Natural killer cell treated with Interleukin-12 subunit alpha and Interleukin-12 subunit beta and Interleukin-15 and Interleukin-18, amount 100 ng/mL, for 72 hours (primary cell): ENCODE measurements at places on chromosomes 11 and 22.

DNA sequence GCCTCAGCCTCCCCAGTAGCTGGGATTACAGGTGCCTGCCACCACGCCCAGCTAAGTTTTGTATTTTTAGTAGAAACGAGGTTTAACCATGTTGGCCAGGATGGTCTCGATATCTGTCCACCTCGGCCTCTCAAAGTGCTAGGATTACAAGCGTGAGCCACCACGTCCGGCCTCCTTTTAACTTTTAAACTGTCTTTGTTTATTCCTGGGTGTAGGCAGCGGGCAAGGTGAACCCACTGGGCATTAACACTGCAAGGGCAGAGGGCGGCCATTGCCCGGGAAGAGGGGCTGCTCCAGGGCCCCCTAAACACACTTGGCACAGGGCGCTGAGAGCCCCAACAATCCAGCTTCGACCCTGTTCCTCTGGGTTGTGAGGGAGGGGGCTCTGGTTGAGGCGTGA, 693.6 kb downstream of the BRD1 start:
- DNase-seq = no peak
- H3K36me3 ChIP-seq = no peaks in the 10 kb centered on the region
- no peak overlapping the region for H3K27ac ChIP-seq
- no peak overlapping the region for H3K4me3 ChIP-seq
- no peaks in the 10 kb centered on the region for H3K4me1 ChIP-seq

- H3K4me1 ChIP-seq = peaks cover 19% of the 10 kb centered on the region
- DNase-seq = no peak
- H3K27ac ChIP-seq = peak overlapping the region; percentile 41
- H3K4me3 ChIP-seq = peak overlapping the region; percentile 79
- peaks cover 28% of the 10 kb centered on the region for H3K27me3 ChIP-seq
- no peaks in the 10 kb centered on the region for H3K36me3 ChIP-seq
Observed at GRCh38 chr22:19290400-19291217, 910 bp downstream of the CLTCL1 start.

DNA sequence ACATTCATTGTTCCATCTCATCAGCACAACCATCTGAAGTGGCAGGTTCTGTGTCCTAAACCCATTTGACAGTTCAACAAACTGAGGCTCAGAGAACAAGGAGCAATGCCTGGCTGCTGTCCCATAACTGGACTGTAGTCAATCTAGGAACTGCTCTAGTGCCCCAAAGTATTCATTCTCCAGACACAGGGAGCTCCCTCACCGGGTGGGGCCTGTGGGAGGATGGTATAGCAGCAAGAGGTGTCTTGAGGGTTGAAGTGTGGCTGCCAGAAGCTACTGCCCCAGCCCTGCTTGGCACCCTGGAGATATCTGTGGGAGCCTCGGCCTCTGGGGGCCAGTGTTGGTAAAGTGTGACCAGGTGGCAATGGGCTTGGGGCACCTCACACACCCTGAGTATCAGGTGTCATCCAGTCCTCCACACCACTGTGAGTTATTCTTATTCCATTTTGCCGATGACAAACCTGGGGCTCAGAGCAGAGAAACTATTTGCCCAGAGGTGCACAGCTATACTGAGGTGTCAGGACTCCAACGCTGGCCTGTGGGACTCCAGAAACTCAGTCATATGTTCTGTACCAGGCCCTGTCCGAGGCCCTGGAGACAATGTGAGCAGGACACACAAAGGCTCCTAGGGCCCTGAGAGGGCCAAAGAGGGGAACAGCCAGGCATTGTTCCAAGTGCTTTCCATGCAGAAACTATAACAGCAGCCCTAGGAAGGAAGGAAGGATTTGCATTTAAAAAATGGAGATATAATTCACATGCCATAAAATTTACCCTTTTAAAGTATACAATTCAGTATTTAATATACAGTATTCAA, 46.0 kb upstream of the KLHL35 start:
- no peaks in the 10 kb centered on the region for H3K27me3 ChIP-seq
- peak overlapping the region; percentile 18 for H3K27ac ChIP-seq
- peaks cover 18% of the 10 kb centered on the region for H3K4me1 ChIP-seq
- DNase-seq = no peak

DNA sequence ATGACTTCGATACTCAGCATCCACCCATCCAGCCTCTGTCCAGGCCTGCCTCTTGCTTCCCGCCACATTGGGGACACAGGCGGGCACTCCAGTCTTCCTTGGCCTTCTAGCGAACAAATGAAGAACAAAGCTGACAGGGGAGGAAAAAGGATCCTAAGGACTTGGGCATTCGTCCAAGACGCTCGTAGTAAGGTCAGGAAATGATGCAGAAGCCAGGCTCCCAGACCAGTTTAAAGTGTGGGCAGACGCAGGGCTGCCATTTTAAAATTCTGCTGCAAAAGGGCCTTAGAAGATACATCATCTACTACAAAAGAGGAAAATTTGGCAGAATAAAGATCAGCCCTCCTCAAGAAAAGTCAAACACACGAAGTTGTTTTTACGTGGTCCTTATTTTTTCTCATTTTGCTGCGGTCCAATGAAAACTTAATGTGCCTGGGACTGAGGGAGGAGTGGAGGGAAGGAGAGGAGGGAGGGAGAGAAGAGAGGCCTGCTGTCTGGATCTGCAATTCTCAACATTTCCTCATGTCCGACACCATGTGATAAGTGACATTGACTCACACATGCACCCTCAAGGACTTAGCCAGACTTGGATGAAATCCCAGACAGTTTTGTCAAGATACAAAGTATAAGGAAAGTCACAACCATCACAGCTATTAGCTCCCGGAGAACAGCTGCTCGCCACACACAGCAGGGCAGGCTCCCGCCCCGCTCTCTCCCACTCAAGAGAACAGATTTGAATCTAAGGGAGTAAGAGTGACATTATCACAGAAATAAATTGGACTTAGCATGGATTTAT, 5.7 kb downstream of the DNAL4 start:
- H3K4me1 ChIP-seq = peaks cover 4% of the 10 kb centered on the region
- H3K27ac ChIP-seq = no peak overlapping the region
- H3K4me3 ChIP-seq = no peak overlapping the region
- H3K36me3 ChIP-seq = no peaks in the 10 kb centered on the region

- no peak overlapping the region for H3K27ac ChIP-seq
- H3K4me1 ChIP-seq = peaks cover 2% of the 10 kb centered on the region
- H3K36me3 ChIP-seq = no peaks in the 10 kb centered on the region
- peaks cover 10% of the 10 kb centered on the region for H3K27me3 ChIP-seq
Observed at GRCh38 chr11:70612459-70613141, 214.3 kb downstream of the CTTN start.

DNA sequence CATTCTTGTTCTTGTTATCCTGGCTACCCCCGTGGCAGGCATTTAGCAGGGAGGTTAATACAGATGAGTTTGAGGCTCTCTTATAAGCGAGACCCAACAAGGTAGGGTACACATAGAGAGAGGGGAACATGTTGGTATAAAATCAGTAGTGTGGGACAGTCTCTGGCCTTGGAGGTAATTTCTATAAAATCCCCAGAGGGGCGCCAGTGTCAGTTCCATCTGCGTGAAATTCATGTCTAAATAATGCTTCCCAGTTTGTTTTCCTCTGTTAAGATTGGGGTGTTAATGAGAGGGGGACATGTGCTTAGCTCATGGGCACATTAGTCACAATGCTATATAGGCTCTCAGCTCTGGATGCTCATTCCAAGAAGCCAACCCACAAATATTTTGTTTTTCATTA, 150.7 kb downstream of the MYO18B start:
- H3K27me3 ChIP-seq = peaks cover 38% of the 10 kb centered on the region
- DNase-seq = no peak
- H3K27ac ChIP-seq = no peak overlapping the region
- H3K36me3 ChIP-seq = no peaks in the 10 kb centered on the region

- no peak overlapping the region for H3K4me3 ChIP-seq
- H3K4me1 ChIP-seq = no peaks in the 10 kb centered on the region
- no peak overlapping the region for H3K27ac ChIP-seq
- no peak for DNase-seq
Observed at GRCh38 chr11:93577286-93577685, 34.1 kb upstream of the SMCO4 start.

DNA sequence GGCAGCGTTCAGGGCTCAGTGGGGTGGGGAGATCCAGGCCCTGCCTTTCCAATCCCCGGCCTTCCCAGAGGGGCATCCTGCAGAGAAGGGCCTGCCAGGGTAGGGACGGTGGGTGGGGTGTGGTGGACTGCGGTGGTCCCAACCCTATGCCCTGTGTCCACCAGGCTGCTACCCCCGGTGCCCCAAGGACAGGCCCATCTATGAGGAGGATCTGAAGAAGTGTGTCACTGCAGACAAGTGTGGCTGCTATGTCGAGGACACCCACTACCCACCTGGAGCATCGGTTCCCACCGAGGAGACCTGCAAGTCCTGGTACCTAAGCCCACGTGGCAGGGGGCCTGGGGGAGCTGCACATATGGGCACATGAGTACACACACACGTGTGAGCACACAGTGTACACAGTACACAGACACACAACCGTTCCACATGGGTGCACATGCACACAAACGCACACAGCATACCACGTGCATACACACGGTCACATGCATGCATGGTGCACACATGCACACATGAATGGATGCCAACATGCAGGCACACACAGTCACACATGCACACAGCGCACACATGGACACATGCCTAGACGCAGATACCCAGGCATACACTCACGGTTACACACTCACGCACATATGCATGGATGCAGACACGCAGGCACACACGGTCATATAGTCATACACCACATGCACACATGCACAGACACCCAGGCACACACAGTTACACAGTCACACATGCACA, 16.1 kb downstream of the MUC2 start:
- no peak overlapping the region for H3K27ac ChIP-seq
- DNase-seq = no peak
- peaks cover 12% of the 10 kb centered on the region for H3K4me1 ChIP-seq

DNA sequence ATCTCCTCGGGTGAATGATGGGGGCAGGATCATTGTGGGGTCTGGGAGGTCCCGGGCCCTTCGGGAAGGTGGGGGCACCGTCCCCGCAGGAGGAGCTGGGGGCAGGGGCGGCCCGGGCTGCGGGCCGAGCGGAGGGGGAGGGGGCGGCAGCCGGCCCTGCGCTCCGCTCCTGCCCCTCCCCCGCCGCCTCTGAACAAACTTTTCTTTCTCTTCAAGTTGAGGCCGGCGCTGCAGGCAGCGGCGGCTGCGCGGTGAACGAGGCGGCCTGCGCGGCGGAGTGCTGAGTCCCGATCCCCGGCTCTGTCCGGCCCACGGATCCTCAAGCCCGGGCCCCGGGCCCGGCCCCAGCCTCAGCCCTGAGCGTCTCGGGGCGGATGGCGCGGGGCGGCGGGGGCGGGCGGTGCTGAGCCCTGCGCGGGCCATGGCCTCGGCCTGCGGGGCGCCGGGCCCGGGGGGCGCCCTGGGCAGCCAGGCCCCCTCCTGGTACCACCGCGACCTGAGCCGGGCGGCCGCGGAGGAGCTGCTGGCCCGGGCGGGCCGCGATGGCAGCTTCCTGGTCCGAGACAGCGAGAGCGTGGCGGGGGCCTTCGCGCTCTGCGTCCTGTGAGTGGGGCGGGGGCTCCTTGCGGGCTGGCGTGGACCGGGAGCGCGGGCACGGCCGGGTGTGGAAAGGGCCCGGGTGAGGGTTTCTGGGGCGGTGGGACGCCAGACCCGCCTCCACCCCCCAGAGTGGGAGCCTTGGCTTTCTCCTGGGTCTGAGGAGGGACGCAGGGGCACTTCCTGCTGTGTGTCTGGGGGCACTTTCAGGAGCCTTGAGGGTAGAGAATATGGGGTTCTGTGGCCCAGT, at the start of gene INPPL1:
Gene INPPL1, plus strand, starts transcription at position 204 of the 847 bp plus-strand sequence. Its CDS starts 218 bp downstream, at position 422.
- peak within 1 kb of the TSS; percentile 93 for H3K4me3 ChIP-seq
- peak; percentile 63 for DNase-seq
- H3K36me3 ChIP-seq = no peaks in the 10 kb centered on the region
- H3K4me1 ChIP-seq = peaks cover 29% of the 10 kb centered on the region
- H3K27me3 ChIP-seq = no peaks in the 10 kb centered on the region

- no peaks in the 10 kb centered on the region for H3K4me1 ChIP-seq
- H3K4me3 ChIP-seq = no peak overlapping the region
- DNase-seq = no peak
- H3K36me3 ChIP-seq = no peaks in the 10 kb centered on the region
- no peaks in the 10 kb centered on the region for H3K27me3 ChIP-seq
Observed at GRCh38 chr11:82458761-82459160, 274.9 kb downstream of the FAM181B start.

DNA sequence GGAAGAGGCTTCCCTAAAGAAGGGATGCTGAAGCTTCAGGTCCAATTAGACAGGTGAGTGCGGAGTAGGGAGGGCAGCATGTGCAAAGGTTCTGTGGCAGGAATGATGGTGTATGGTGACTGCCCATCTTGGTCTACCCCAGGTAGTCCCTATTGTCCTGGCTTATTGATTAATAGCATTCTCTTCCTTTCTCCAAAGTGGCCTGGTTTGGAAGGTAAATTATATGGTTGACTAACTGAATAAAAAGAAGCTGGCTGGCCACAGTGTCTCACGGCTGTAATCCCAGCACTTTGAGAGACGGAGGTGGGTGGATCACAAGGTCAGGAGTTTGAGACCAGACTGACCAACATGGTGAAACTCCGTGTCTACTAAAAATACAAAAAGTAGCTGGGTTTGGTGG, 230.5 kb downstream of the MIAT start:
- no peaks in the 10 kb centered on the region for H3K36me3 ChIP-seq
- H3K4me1 ChIP-seq = no peaks in the 10 kb centered on the region
- H3K27ac ChIP-seq = no peak overlapping the region
- no peak for DNase-seq

DNA sequence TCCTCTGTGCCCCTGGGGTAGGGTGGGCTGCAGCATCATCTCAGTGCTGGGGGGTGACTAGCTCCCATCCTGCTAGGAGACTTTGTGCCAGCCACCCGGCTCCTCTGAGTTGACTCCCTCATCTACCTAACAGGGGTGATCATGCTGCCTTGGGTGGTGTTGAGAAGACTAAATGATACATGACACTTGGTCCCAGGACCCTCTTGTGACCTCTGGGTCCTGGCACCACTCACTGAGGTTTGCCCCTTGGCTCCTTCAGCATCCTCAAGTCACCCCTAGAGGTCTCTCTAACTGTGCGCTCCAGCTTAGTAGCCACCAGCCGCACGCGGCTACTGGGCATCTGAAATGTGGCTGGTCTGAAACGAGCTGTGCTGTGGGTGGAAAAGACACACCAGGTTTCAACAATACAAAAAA, 72.1 kb downstream of the LRRC32 start:
- no peaks in the 10 kb centered on the region for H3K36me3 ChIP-seq
- no peaks in the 10 kb centered on the region for H3K4me1 ChIP-seq
- DNase-seq = no peak
- no peak overlapping the region for H3K4me3 ChIP-seq

DNA sequence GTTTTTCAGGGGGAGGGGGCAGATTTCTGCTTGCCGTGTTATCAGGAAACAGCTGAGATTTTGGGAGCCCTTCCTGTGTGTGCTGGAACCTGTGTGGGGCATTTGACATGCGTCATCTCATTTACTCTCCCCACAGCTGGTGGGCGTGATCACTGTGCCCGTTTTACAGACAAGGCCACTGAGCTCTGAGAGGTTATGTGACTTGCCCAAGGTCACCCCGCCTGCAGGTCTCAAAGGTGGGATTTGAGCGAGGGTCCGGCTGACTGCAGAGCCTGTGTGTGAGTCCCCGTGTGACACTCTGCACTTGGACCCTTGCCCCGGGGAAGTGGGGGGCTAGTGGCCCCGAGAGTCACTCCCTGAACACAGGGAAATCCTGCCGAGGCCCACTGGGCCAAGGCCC, 48.5 kb upstream of the GCAT start:
- H3K4me3 ChIP-seq = no peak overlapping the region
- H3K27me3 ChIP-seq = no peaks in the 10 kb centered on the region
- no peak for DNase-seq
- H3K36me3 ChIP-seq = no peaks in the 10 kb centered on the region

GRCh38 chr22:47209040-47209514, 446.6 kb downstream of the TBC1D22A start:
- no peak overlapping the region for H3K27ac ChIP-seq
- H3K4me1 ChIP-seq = no peaks in the 10 kb centered on the region
- no peak overlapping the region for H3K4me3 ChIP-seq
- no peak for DNase-seq
- no peaks in the 10 kb centered on the region for H3K36me3 ChIP-seq
- H3K27me3 ChIP-seq = no peaks in the 10 kb centered on the region
